ENCODE measurements at places on chromosomes 16 and 17.

GRCh38 chr17:34721326-34721725 is 141.9 kb downstream of the TMEM132E start:
- DNase-seq, result no peak

DNA sequence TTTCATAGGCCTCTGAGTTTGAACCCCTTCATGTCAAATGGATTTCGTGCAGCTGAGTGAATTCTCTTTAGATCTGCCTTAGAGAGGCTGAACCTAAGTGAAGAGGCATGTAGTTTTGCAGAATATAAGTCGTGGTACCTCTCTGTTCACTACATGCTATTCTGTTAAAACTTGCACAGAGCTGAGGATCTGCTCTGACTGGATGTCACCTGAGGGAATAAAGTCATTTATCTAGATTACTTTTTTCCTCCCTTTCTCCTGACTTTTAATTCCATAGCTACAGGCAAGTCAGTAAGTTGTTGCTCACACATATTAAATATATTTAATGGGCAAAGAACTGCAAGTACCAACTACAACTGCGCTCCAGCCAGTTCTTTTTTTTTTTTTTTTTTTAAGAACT is 64.7 kb downstream of the WNT3 start:
- DNase-seq, result no peak

- no peak for DNase-seq
These were observed 41.1 kb downstream of the ZNRF1 start for GRCh38 chr16:75039941-75040340.

GRCh38 chr17:72030067-72030899 is 90.5 kb upstream of the SOX9 start:
- peak; percentile 88 for DNase-seq

- peak; percentile 24 for DNase-seq
These were observed 174.0 kb downstream of the KATNIP start for GRCh38 chr16:27723711-27724481.

DNA sequence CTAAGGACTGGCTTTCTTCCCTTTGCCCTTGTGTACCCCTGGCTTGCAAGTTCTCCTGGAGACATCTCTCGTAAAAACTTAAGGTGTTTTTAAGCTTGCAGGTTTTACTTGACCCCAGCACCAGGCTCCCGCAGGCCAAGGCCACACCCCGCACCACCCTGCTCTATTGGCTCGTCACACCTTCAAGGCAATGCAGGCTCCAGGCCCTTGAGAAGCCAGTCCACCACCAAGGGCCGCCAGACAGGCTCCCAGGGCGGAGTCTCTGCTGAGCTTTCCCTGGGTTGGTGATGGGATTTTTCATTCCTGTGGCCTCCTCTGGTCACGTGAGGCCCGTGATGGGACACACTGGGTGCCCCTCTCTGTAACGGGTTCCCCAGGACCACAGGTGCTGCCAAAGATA is 9.9 kb downstream of the CSNK1D start:
- no peak for DNase-seq

DNA sequence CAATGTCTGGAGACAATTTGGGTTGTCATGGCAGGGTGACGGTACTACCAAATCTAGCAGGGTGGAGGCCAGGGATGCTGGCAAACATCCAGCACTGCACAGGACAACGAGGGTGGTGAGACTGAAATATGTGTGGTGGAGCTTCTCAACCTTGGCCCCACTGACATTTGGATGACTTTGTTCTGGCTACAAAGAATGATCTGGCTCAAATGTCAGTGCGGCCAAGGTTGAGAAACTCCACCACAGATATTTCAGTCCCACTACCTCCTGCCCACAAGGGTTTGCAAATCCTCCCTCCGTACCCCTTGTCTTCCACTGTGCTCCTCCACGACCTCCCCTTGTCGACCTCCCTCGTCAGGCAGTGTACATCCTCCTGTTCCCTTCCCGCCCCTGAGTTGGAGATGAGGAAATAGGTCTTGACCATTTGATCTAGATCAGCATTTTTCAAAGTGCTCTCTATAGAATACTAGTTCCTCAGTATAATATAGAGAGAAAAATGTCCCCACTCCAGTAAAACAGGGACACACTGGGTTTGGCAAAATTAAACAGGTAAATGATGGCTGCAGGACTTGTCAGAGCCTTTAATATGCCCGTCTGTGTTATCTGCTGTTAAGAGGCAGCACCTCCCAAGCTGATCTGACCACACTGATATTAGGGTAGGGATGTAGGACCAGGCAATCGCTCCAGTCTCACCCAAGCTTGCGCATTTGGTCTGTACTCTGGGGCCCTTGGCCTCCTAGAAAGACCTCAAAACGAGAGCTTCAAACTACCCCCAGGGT is 6.8 kb downstream of the OSGIN1 start:
- no peak for DNase-seq

GRCh38 chr17:59093702-59094231 is 12.9 kb downstream of the TRIM37 start:
- no peak for DNase-seq

GRCh38 chr16:73210686-73211085 is 162.8 kb upstream of the ZFHX3 start:
- no peak for DNase-seq

DNA sequence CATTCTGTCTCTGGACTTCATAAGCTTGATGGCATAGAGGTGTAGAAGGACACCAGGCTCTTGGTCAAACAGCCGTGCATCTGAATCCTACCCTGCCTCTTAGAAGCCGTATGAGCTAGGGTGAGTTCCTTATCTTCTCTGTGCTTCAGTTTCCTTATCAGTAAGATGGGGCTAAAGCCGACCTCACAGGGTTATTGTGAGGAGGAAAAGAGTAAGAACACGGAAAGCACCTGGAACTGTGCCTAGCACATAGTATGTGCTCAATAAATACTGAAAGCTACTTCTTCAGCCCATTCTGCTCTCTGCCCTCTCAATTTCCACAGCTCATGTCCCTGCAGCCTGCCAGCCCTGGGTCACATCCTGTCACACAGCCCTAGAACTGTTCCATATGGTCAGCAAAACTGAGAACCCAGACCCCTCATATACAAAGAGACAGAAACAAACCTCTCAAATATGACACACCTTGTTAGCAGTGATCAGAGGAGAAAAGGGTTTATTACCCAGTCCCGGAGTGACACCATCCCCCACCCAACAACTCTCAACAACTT is 17.0 kb upstream of the UBTF start:
- no peak for DNase-seq

- peak; percentile 36 for DNase-seq
These were observed 549 bp downstream of the SLC26A11 start for GRCh38 chr17:80220736-80221215.
